ENCODE measurements at places on chromosomes 5 and 9.

DNA sequence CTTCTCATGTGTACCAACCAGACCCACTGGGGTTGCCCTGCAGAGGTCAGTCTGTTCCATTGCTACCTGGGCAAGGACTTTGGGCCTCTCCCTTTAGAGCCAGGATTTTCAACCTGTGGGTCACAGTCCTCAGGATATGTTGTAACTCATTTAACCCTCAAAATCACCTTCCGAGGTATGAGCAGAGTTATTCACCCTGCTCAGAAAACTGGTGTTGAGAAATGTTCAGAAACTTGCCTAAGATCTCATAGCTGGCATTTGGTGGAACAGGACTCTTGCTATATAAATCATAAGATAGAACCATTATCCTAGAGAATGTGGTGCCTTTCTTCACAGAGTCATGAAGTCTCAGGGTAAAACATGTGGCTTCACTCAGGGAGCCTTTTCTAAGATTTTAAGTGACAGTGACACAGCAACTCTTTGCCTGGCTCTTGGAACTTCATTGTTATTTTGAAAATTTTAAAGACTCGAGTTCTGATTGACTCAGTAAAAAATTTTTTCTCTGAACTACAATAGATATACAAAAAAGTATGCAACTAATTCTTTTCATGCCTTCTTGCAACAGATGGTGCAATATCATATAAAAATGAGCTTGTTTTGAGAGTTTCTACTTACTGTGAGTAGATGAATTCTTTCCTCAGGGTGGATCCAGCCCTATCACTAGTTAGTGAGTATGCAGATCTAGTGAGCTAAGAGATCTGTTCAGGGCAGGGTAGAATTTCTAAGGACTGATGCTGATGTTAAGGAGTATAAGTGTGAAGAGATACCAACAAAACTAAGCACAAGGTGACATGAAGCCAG is 29.5 kb downstream of the CAST start:
- no peak overlapping the region for H3K4me3 ChIP-seq
- H3K4me1 ChIP-seq, result peaks cover 3% of the 10 kb centered on the region
- DNase-seq, result no peak
- H3K36me3 ChIP-seq, result no peaks in the 10 kb centered on the region
- H3K27ac ChIP-seq, result no peak overlapping the region

GRCh38 chr5:64688391-64688790 is 1.9 kb upstream of the SHISAL2B start:
- no peak overlapping the region for H3K27ac ChIP-seq
- DNase-seq, result no peak

DNA sequence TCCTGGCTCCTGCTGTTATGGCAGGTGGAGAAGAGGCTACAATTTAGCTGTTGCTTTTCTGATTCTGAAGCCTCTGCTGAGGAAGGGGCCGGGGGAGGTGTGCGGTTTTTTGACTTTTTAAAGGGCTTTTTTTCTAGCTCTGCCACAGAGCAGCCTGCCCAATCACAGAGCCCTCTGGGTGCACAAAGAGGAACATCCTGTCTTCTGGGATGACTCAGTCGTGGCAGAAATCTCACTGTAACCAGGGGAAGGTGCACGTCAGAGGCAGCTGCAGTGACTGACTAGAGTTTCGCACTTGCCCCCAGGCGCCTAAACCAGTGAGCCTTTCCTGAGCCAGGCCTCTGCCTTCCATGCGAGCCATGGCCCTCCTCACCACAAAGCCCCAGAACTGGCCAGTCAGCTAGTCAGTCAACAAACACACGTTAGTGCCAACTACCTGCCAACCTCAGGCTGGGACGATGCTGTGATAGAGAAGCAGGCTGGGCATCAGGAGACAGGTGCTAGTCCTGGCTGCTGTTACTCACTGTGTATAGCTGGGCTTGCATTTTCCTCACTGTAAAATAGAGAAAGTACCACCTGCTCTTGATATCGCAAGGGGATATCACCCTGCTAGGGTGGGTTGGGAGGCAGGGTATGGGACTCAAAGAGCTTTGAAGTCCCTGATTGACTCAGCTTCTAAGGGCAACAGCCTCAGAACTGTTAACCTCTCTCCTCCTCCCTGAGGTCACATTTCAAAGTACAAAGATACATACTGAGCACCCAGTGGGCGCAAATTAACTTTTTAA is 2.2 kb downstream of the AKNA start:
- H3K4me1 ChIP-seq, result peaks cover 45% of the 10 kb centered on the region
- H3K27ac ChIP-seq, result no peak overlapping the region
- H3K36me3 ChIP-seq, result no peaks in the 10 kb centered on the region
- no peak for DNase-seq
- no peaks in the 10 kb centered on the region for H3K27me3 ChIP-seq

DNA sequence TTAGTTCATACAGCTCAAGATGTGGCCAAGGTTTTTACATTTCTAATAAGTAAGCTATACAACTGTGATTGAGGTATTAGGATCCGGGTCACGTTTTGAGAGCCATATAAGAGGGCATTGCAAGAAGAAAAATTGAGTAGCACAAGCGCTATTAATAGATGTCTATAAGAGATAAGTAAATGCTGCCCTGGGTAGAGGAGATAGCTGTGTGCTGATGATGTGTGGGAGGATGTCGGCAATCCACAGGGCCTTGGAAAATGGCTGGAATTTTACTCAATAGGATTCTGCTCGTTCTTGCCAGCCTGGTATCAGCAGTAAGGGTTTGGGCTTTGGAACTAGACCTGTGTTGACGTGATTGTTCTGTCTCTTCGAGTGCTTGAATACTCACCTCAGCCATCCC is 41.6 kb downstream of the CSF1R start:
- peaks cover 19% of the 10 kb centered on the region for H3K4me1 ChIP-seq
- no peak for DNase-seq
- peak overlapping the region; percentile 19 for H3K27ac ChIP-seq
- H3K4me3 ChIP-seq, result no peak overlapping the region

GRCh38 chr5:91898019-91898418 is 514.9 kb upstream of the ARRDC3 start:
- no peaks in the 10 kb centered on the region for H3K27me3 ChIP-seq
- DNase-seq, result no peak
- no peak overlapping the region for H3K27ac ChIP-seq
- no peaks in the 10 kb centered on the region for H3K36me3 ChIP-seq

GRCh38 chr5:88734983-88735382 is 148.0 kb downstream of the MEF2C start:
- no peak overlapping the region for H3K4me3 ChIP-seq
- H3K36me3 ChIP-seq, result no peaks in the 10 kb centered on the region
- no peaks in the 10 kb centered on the region for H3K27me3 ChIP-seq
- no peak overlapping the region for H3K27ac ChIP-seq
- peaks cover 11% of the 10 kb centered on the region for H3K4me1 ChIP-seq
- no peak for DNase-seq

GRCh38 chr5:69043655-69043996 is 50.2 kb upstream of the SLC30A5 start:
- peak overlapping the region; percentile 82 for H3K27ac ChIP-seq
- peaks cover 10% of the 10 kb centered on the region for H3K4me1 ChIP-seq
- H3K27me3 ChIP-seq, result no peaks in the 10 kb centered on the region
- DNase-seq, result no peak

GRCh38 chr9:115133649-115134048 is 15.7 kb upstream of the TNC start:
- H3K27ac ChIP-seq, result no peak overlapping the region
- no peaks in the 10 kb centered on the region for H3K27me3 ChIP-seq
- no peaks in the 10 kb centered on the region for H3K36me3 ChIP-seq
- H3K4me1 ChIP-seq, result no peaks in the 10 kb centered on the region

GRCh38 chr5:81189875-81190498 is 43.1 kb upstream of the CKMT2 start:
- H3K4me1 ChIP-seq, result peaks cover 34% of the 10 kb centered on the region
- H3K36me3 ChIP-seq, result no peaks in the 10 kb centered on the region
- H3K27me3 ChIP-seq, result no peaks in the 10 kb centered on the region
- H3K27ac ChIP-seq, result no peak overlapping the region
- DNase-seq, result no peak

DNA sequence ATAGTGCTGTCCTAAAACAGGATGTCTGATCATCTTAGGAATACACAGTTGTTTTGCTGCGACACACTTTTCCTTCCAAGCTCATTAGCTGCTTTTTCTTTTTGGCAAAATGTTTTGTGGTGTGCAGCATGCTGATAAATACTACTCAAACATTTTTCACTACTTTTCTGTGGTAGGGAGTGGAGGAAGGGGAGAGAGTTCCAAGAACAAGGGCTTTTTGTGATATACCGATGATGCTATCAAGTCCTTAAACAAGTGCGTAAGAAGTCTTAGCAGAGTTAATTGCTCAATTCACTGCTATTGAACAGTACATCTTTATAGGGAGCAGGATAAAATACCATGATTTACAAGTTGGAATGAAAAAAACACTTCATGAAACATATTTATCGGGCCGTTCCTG is 23.6 kb upstream of the TEK start:
- H3K36me3 ChIP-seq, result no peaks in the 10 kb centered on the region
- H3K4me3 ChIP-seq, result no peak overlapping the region
- H3K27ac ChIP-seq, result no peak overlapping the region
- H3K27me3 ChIP-seq, result no peaks in the 10 kb centered on the region
- peaks cover 31% of the 10 kb centered on the region for H3K4me1 ChIP-seq

- no peak for DNase-seq
- H3K27me3 ChIP-seq, result no peaks in the 10 kb centered on the region
- peaks cover 11% of the 10 kb centered on the region for H3K36me3 ChIP-seq
- no peak overlapping the region for H3K4me3 ChIP-seq
- peaks cover 51% of the 10 kb centered on the region for H3K4me1 ChIP-seq
Measured at GRCh38 chr9:18707061-18707461, 233.1 kb downstream of the ADAMTSL1 start.

- H3K36me3 ChIP-seq, result peaks cover 2% of the 10 kb centered on the region
- H3K27ac ChIP-seq, result no peak overlapping the region
- no peak for DNase-seq
- H3K4me3 ChIP-seq, result no peak overlapping the region
Measured at GRCh38 chr5:111411301-111411700, 101.0 kb downstream of the STARD4 start.

GRCh38 chr9:96523374-96523773 is 73.4 kb downstream of the HABP4 start:
- no peak overlapping the region for H3K27ac ChIP-seq
- peaks cover 48% of the 10 kb centered on the region for H3K36me3 ChIP-seq
- H3K4me1 ChIP-seq, result no peaks in the 10 kb centered on the region
- DNase-seq, result no peak

DNA sequence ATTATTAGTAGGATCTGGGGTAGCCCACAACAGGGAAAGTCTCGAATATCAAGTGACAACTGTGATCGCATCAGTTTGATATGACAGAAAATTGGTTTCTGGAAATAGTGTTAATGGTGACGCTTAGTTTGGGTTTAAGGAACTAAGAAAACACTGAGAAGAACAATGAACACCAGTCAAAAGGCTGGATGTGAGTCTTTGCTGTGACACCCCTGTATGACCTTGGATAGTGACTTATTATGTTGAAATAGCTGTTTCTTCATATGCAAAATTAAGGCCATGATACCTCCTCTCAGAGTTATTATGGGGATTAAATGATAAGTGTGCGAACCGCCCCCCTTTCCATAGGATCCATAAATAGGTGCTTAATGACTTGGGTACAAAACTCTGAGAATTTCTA is 926 bp downstream of the DNAJC25 start:
- H3K4me1 ChIP-seq, result peaks cover 49% of the 10 kb centered on the region
- H3K4me3 ChIP-seq, result peak overlapping the region; percentile 98
- DNase-seq, result no peak
- H3K27me3 ChIP-seq, result no peaks in the 10 kb centered on the region
- H3K36me3 ChIP-seq, result no peaks in the 10 kb centered on the region

DNA sequence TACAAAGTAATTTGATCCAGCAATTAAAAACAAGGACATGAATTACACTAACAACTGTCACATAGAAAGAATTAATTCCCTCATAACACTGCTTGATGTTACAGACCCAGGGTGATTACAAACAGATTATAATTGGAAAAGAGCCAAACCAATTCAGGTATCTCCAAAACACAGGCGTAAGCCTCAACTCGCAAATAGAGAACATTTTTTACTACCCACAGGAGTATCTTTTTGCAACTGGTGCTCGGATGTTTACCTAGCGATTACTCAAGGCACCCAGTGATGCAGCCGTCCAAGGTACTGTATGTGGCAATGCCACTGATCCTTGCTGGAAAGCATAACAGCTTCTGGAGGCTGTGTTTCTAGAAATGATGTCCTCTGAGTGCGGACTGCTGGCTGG is 386.1 kb upstream of the KIF2A start:
- H3K27ac ChIP-seq, result no peak overlapping the region
- H3K4me3 ChIP-seq, result no peak overlapping the region
- DNase-seq, result no peak
- H3K36me3 ChIP-seq, result no peaks in the 10 kb centered on the region
- peaks cover 6% of the 10 kb centered on the region for H3K4me1 ChIP-seq
- H3K27me3 ChIP-seq, result peaks cover 26% of the 10 kb centered on the region

- no peak for DNase-seq
- no peak overlapping the region for H3K27ac ChIP-seq
- H3K36me3 ChIP-seq, result no peaks in the 10 kb centered on the region
- H3K4me1 ChIP-seq, result peaks cover 9% of the 10 kb centered on the region
- no peak overlapping the region for H3K4me3 ChIP-seq
Measured at GRCh38 chr9:95667789-95668188, 151.0 kb upstream of the PTCH1 start.

- H3K27ac ChIP-seq, result no peak overlapping the region
- no peak for DNase-seq
- H3K4me3 ChIP-seq, result no peak overlapping the region
- H3K27me3 ChIP-seq, result no peaks in the 10 kb centered on the region
- H3K36me3 ChIP-seq, result peaks cover 31% of the 10 kb centered on the region
Measured at GRCh38 chr5:43073597-43074546, 33.8 kb upstream of the ANXA2R start.

GRCh38 chr5:113276001-113276400 is 158.8 kb downstream of the TSSK1B start:
- no peaks in the 10 kb centered on the region for H3K36me3 ChIP-seq
- H3K27ac ChIP-seq, result no peak overlapping the region
- H3K27me3 ChIP-seq, result no peaks in the 10 kb centered on the region
- peaks cover 20% of the 10 kb centered on the region for H3K4me1 ChIP-seq
- H3K4me3 ChIP-seq, result no peak overlapping the region
- DNase-seq, result no peak

DNA sequence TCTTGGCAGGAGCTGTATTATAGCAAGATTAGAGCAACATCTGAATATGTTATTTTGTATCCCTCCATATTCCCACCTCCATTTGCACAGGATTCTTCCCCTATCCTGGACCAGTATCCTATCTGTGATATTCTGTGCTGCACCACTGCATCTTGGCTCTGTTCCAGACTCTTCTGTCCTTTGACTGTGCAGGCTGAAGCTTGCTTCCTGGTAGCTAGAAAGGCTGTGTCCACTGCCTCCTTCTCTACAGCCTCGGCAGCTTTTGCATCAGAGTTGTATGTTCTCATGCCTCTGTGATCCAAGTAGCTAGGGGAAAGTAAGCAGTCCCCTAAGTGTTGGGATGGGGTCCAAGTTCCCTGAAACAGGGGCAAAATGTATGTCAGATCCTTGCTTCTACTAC is 104.1 kb downstream of the GAS1 start:
- H3K4me1 ChIP-seq, result peaks cover 25% of the 10 kb centered on the region
- H3K36me3 ChIP-seq, result no peaks in the 10 kb centered on the region
- no peak overlapping the region for H3K4me3 ChIP-seq
- DNase-seq, result peak; percentile 44

Measured in mesothelial cell of epicardium (in vitro differentiated cells).